Kidney (tissue), 22 donors: ENCODE measurements at places on chromosomes 2 and 18. TPM values are rescaled to one million over a fixed set of nuclear protein-coding genes. Genes with fewer than 3 reads are reported as not detected.

DNA sequence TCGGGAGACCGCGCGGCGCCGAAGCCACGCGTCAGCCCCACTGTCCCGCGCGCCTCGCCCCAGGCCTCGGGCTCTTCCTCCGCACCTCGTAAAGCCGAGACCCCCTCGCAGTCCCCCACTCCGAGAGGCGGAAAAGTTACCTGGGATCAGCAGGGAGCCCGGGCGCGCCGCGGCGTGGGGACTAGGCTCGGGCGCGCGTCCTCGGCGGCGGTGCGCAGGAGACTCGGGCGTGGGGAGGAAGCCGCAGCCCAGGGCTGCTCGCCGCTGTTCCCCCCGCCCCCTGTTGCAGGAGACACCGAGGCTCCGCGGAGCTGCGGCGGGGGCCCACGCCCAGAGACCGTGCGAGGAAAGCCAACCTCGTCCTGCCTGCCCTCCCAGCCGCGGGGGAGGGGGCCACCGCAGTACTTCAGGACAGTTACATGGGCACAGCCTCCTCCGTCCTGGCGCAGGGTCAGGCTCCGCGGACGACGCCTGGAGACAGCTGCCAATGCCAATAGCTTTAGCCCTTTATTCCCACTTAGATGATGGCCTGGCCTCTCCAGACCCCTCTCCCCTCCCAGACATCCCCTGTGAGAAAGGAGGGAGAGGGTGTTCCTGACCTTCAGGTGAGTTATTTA, at the start of gene EPB41L3:
TSS of gene EPB41L3 (minus strand) at position 225 of the 617 bp plus-strand sequence. CDS start 54,814 bp downstream, outside the sequence.
- H3K4me1 ChIP-seq = peaks cover 3% of the 10 kb centered on the region
- peak within 1 kb of the TSS; percentile 41 for H3K4me3 ChIP-seq
- H3K27ac ChIP-seq = no peak within 1 kb of the TSS
- peak; percentile 78 for DNase-seq
- no peaks in the 10 kb centered on the region for H3K27me3 ChIP-seq
- no peaks in the 10 kb centered on the region for H3K36me3 ChIP-seq

GRCh38 chr2:89767572-89768435, 1076.3 kb downstream of the RPIA start:
- H3K27ac ChIP-seq = no peak overlapping the region
- H3K4me1 ChIP-seq = no peaks in the 10 kb centered on the region
- H3K36me3 ChIP-seq = no peaks in the 10 kb centered on the region
- DNase-seq = no peak
- peaks cover 8% of the 10 kb centered on the region for H3K27me3 ChIP-seq
- H3K4me3 ChIP-seq = no peak overlapping the region

DNA sequence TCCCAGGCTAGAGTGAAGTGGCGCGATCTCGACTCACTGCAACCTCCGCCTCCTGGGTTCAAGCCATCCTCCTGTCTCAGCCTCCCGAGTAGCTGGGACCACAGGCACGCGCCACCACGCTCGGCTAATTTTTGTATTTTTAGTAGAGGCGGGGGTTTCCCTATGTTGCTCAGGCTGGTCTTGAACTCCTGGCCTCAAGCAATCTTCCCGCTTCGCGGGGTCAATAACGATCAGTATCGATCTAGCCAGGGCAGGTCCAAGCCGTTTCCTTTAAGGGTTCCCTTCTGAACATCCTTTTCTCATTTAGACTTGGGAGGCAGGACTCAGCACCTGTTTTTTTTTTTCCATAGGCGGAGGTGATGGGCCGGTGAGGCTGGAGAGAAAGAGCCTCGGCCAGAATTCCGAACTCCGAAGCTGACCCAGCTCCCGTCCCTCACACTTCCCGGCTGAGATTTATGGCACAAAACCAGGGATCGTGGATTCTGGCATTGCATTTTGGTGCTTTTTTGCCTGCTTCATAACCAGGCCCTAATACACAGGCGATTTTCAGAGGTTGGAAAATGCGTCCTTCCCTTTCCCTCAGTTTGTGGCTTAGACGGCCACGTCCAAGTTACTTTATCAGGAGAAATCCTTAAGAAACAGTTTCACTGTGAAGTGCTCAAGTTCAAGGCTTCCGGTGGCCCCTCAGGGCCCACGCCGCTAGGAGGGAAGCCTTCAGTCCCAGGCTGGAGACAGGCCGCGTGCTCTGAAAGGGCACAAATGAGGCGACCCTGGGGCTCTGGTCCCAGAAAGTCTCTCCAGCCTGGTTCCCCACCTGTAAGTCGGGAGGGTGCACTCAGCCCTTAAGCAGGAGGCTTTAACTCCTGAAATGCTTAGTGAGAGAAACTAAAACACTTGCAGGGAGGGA, 998 bp upstream of the SLC66A3 start:
- no peaks in the 10 kb centered on the region for H3K36me3 ChIP-seq
- H3K4me1 ChIP-seq = peaks cover 11% of the 10 kb centered on the region
- H3K4me3 ChIP-seq = peak overlapping the region; percentile 26
- DNase-seq = no peak

The TMEM18 gene
- total RNA-seq = 24.0 TPM

The GALNT14 gene
- 84.6 TPM for total RNA-seq

DNA sequence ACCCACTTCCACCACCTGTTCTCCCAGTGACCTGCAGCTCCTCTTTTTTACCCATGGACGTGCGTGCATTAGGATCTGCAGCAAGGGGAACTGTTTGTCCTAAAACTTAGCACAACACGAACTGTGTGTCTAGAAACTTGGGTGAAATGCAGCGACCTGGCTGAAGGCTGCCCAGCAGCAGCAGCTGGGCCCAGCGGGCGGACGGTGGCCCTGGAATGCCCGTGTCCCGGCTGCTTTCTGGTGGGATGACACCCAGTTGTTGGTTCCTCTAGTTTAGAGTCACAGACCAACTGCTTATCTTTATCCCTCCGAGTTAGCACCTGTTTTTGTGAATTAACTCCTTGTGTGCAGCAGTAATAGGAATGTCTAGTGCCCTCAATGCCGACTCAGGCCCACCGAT, 61.9 kb upstream of the PXDN start:
- no peaks in the 10 kb centered on the region for H3K27me3 ChIP-seq
- DNase-seq = peak; percentile 26
- no peak overlapping the region for H3K27ac ChIP-seq
- peaks cover 3% of the 10 kb centered on the region for H3K4me1 ChIP-seq
- no peak overlapping the region for H3K4me3 ChIP-seq

- H3K4me1 ChIP-seq = peaks cover 6% of the 10 kb centered on the region
- H3K36me3 ChIP-seq = no peaks in the 10 kb centered on the region
- no peak overlapping the region for H3K27ac ChIP-seq
- H3K4me3 ChIP-seq = no peak overlapping the region
- no peak for DNase-seq
Measured at GRCh38 chr2:111035830-111036441, 84.8 kb upstream of the BCL2L11 start.

The ANKRD23 gene
- 4.0 TPM for total RNA-seq

DNA sequence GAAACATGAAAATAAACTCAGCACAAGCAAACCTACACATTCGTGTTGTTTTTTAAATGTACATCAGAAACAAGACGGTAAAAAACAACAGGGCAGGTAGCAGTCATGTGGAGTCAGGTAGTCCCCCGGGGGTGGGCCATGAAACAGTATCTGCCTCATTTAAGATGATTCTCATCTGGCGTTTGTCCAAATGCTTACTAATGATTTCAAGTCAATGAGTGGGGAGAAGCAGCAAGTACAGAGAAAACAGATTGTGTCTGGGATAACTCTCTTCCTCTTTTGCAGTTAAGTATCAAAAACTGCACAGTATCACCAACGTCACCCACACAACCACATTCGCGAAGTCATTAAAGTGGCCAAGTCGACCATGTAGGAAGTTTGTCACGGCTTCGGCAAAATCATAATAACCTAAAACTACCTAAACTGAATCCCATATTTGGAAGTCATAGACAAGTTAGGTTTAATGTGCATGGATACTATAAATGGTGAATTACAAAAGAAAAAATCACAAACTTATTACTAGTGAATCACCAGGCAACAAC, 1.3 kb downstream of the LAPTM4A start:
- H3K36me3 ChIP-seq = no peaks in the 10 kb centered on the region
- peak overlapping the region; percentile 93 for H3K4me3 ChIP-seq

The CNGA3 gene
- not detected for total RNA-seq

- H3K36me3 ChIP-seq = no peaks in the 10 kb centered on the region
- H3K4me3 ChIP-seq = no peak overlapping the region
- H3K27ac ChIP-seq = no peak overlapping the region
- no peaks in the 10 kb centered on the region for H3K27me3 ChIP-seq
- no peaks in the 10 kb centered on the region for H3K4me1 ChIP-seq
Measured at GRCh38 chr2:134104754-134105153, 149.1 kb upstream of the MGAT5 start.

The DLGAP1 gene
- 32.8 TPM for total RNA-seq

GRCh38 chr18:26549263-26550094, 1.1 kb upstream of the KCTD1 start:
- peaks cover 6% of the 10 kb centered on the region for H3K27me3 ChIP-seq
- H3K4me3 ChIP-seq = peak overlapping the region; percentile 46
- H3K27ac ChIP-seq = peak overlapping the region; percentile 80
- no peaks in the 10 kb centered on the region for H3K36me3 ChIP-seq
- peaks cover 8% of the 10 kb centered on the region for H3K4me1 ChIP-seq

- H3K27me3 ChIP-seq = no peaks in the 10 kb centered on the region
- H3K36me3 ChIP-seq = no peaks in the 10 kb centered on the region
- no peak overlapping the region for H3K4me3 ChIP-seq
Measured at GRCh38 chr2:164843346-164843911, 1.8 kb upstream of the COBLL1 start.

The TXNL1 gene
- total RNA-seq = 54.0 TPM

DNA sequence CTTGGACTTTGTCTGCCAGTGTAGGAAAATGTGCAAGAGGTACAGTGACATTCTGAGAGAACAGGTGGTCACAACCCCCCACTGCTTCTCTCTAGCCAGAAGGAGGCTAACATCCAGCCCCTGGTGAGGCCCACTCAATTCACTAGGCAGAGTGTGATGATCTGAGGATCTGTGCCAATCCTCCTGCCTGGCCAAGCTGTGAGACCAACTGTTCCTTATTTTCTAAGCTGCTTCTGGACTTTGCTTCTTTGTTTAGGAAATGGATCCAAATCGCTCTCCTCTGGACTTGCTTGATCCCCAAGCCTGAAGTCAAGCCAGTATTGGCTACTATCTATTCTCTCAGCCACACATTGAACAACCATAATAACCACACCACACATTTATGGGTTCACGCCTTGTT, 202.8 kb downstream of the PIK3C3 start:
- no peak overlapping the region for H3K4me3 ChIP-seq
- no peaks in the 10 kb centered on the region for H3K27me3 ChIP-seq
- no peaks in the 10 kb centered on the region for H3K36me3 ChIP-seq

- no peaks in the 10 kb centered on the region for H3K27me3 ChIP-seq
- no peak overlapping the region for H3K4me3 ChIP-seq
- no peaks in the 10 kb centered on the region for H3K4me1 ChIP-seq
- peaks cover 15% of the 10 kb centered on the region for H3K36me3 ChIP-seq
Measured at GRCh38 chr18:41992703-41993102, 37.7 kb downstream of the PIK3C3 start.

The HS1BP3 gene
- 35.5 TPM for total RNA-seq

The HSPE1 gene
- total RNA-seq = 78.1 TPM

- H3K36me3 ChIP-seq = no peaks in the 10 kb centered on the region
- H3K4me1 ChIP-seq = peaks cover 8% of the 10 kb centered on the region
- no peak for DNase-seq
- no peaks in the 10 kb centered on the region for H3K27me3 ChIP-seq
- H3K4me3 ChIP-seq = no peak overlapping the region
- no peak overlapping the region for H3K27ac ChIP-seq
Measured at GRCh38 chr2:173984866-173985604, 19.9 kb upstream of the SP3 start.
